ENCODE measurements at places on chromosomes 1 and 21.
A peak's percentile ranks its signal among the peaks of the same experiment; 100 is the strongest.

DNA sequence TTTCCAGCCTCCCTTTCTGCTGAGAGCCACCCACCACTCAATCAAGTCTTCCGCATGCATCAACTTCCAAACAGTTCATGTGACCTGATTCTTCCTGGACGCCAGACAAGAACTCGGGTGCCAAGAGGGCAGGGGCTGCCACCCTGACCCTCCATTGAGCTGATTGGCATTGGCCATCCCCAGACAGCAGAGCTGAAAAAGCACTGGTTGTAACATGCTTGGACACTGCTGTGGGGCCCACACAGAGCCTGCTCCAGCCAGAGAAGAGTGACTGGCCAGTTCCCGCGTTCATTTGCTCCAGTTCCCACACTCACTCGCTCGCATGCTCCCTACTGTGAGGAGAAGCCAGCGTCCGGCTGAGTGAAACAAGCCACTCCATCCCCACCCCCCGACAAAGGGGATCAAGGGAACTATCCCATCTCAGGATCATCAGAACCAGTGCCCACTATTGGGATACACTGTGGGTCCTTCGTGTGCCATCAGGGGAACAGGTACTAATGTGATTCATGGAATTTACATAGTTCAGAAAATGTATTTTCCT lies 420.3 kb downstream of the NPHP4 start:
- no peak for DNase-seq

- DNase-seq, result peak; percentile 56
These were observed 67.3 kb upstream of the CNTN2 start for GRCh38 chr1:204975568-204976235.

DNA sequence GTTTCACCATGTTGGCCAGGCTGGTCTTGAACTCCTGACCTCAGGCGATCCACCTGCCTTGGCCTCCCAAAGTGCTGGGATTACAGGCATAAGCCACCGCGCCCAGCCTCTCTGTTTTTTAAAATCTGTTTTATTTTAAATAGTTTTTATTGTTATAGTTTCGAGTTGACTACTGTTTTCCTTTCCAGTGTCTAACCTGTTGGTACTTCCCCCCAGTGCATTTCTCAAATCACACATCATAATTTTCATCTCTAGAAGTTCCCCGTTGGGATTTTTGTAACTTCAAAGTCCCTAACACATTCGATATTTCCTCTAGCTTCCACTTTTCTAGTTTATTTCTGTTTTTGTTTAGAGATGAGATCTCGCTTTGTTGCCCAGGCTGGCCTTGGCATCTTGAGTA lies 7.5 kb downstream of the HES4 start:
- no peak for DNase-seq

DNA sequence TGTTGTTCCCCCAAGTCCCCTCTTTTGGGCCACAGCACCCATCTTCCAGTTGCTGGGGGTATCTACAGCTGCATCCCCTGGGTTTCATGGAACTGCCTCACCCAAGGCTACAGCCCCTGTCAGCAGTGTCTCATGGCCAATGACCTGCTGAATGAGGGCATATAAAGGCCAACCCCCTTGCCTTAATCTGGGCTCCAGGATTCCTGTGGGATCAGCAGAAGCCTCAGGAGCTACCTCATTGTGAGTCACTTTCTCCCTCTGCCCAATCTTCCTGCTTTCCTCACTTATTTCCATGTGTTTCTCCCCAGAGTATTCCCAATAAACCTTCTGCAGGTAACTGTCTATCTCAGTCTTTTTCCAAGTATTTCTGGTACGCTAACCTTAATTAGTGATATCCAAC lies 37.3 kb upstream of the SYT14 start:
- no peak for DNase-seq

DNA sequence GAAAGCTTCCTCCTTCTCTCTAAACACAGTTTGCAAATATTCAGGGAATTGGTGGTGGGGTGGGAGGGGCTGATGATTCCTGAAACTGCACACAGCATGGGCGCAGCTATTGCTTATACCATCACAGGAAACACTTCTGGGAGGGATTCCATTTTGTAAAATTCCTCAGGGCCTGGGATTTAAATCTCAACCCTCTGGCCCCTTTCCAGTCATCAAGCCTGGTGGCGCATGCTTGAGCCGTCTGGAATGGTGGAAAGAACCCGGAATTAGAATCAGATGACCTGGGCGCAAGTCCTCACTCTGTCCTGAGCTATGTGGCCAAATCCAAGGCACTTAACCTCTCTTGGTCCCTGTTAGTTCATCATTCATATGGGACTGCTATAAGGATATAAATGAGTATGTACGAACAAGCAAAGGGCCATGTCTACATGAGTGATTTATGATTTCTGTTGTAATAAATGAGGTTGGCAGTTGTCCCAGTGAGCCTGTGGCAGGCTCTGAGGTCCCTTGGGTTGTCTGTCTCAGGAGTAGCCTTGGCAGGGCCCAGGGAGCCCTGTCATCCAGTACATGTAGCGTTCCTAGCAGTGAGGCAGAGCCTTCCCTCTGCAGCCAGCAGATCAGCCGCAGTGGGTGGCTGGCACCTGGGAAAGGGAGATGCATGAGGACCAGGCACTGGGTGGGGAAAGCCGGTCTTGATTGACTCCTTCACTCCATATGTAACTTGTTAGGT lies 72.0 kb downstream of the MAN1C1 start:
- peak; percentile 75 for DNase-seq

GRCh38 chr1:240737298-240737697 lies 125.3 kb upstream of the GREM2 start:
- DNase-seq, result no peak

DNA sequence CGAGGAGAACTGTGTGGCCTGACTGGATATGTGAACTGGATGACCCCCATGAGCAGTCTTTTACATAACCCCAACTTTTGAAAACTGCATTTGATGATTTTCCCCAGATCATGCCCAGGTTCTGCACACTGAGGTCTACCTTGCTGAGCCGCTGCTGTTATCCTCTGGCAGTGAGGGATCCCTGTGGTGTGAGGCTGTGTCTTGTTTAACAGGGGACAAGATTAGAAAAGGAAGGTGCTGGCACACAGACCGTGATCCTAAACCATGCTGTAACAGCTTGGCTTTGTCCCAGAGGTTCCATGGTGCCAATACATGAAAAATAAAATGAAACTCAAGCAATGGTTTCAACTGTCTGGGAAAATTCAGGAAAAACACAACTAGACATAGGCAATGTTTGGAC lies 134.2 kb downstream of the ZZZ3 start:
- DNase-seq, result no peak

- no peak for DNase-seq
These were observed 12.4 kb downstream of the MOV10 start for GRCh38 chr1:112686835-112687234.

DNA sequence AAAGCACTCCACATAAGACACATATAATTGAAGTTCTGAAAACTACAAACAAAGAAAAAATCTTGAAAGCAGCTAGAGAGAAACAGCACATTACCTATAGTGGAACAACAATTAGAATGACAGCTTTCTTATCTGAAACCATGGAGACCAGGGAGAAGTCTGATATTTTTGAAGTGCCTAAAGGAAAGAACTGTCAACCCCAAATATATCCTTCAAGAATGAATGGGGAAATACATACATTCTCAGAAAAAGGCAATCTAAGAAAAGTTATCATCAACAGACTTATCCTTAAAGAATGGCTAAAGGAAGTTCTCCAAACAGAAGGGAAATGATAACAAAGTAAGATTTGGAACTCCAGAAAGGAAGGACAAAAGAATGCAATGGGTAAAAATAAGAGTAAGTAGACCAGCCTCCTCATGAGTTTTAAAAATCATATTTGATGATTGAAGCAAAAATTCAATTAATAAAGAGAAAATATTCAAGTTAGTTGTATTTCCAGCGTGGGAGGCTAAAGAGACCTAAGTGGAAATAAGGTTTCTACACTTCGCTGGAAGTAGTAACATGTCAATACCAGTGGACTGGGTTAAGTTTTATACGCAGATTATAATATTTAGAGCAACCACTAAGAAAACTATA lies 170.8 kb upstream of the SAMSN1 start:
- no peak for DNase-seq

GRCh38 chr1:163231385-163231784 lies 28.7 kb upstream of the RGS5 start:
- no peak for DNase-seq

DNA sequence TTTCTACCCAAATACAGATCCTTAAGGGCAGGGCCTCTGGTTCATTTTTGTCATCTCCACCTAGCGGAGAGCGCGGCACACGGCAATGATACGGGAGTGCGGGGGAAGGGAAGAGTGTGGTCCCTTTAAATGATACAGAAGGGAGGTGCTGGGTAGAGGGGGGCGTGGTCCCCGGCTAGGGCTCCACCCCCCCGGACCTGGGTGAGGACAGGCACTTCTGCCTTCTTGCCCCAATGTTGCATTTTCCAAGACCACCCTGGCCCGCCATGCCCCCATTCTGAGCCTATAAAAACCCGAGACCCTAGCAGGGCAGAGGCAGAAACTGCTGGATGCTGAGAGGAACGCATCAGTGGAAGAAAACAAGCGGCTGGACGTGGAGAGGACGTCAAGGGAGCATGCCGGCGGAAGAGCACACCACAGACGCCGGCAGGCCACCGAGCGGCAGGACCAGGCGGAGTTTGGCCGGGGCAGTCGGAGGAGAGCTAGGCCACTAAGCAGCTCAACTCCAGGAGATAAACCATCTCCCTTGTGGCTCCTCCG lies 30.0 kb downstream of the LRRC3 start:
- no peak for DNase-seq

GRCh38 chr1:168719306-168720111 lies 9.5 kb downstream of the DPT start:
- DNase-seq, result no peak

- DNase-seq, result no peak
These were observed 380 bp upstream of the FBXO28 start for GRCh38 chr1:224113545-224113917.

- DNase-seq, result no peak
These were observed 22.3 kb downstream of the SLC9A1 start for GRCh38 chr1:27132624-27133023.

- DNase-seq, result no peak
These were observed 28.5 kb downstream of the SKI start for GRCh38 chr1:2256435-2257244.

GRCh38 chr21:35197191-35197590 lies 148.1 kb upstream of the RUNX1 start:
- DNase-seq, result no peak

GRCh38 chr1:43432907-43433306 lies 20.8 kb downstream of the HYI start:
- DNase-seq, result no peak
